ENCODE measurements at places on chromosomes 5 and 9.

DNA sequence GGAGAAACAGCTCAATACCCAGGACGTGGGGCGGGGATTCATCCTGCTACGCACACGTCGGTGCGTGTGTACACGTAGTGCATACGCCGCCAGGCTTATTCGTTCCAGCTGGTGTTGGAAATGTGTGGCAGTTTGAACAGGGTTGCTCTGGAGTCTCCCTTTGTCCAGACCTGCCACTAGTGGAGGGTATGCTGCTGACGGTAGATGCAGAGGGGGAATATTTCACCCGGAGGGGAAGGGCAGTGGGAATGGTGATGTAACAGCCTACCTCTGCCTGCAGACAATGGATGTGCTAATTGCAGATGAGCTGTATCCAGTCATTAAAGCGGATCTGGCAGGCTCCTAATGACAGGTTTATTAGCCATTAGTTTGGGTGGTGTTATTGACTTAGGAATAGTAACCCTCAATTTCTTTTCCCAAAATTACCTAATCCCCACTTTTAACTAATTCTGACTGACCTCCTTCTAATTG, 142.7 kb downstream of the PAX5 start:
- DNase-seq = no peak

GRCh38 chr5:172798422-172799215, 27.6 kb upstream of the DUSP1 start:
- DNase-seq = no peak

- no peak for DNase-seq
Measured at GRCh38 chr9:13608451-13608850, 329.0 kb upstream of the MPDZ start.

DNA sequence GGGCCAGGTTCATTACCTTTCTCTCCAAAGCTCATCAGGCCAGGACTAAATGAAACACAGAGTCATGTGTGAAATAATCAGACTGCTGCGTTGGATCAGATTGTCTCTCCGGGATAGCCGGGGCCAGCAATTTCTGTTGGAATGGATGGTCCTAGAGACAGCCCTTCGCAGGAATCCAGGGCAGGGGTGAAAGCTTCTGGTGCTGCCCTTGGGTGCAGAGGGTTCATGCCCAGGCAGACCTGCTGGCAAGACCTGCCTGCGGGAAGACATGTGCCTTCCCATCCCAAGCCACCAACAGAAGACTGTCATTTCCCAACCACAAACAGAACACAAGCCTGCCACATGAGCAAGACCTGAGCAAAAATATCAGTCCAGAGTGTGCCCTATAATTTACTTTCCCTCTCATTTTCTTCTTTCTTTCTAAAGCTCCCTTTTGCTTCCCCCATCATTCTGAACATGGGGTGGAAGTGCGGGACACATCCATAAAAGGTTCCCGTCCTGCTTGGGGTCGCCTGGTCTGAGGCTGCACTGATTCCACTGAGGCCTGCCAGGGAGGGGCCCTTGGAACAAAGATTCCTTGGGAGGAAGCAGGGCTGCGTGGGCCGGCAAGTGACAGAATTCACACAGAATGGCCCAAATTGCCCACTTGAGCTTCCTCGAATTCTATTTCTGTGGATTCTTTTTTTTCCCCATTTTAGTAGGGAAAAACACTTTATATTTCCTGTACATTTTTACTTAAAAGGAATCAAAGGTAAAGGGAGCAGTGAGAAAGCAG, 57.3 kb downstream of the UBE2QL1 start:
- no peak for DNase-seq

DNA sequence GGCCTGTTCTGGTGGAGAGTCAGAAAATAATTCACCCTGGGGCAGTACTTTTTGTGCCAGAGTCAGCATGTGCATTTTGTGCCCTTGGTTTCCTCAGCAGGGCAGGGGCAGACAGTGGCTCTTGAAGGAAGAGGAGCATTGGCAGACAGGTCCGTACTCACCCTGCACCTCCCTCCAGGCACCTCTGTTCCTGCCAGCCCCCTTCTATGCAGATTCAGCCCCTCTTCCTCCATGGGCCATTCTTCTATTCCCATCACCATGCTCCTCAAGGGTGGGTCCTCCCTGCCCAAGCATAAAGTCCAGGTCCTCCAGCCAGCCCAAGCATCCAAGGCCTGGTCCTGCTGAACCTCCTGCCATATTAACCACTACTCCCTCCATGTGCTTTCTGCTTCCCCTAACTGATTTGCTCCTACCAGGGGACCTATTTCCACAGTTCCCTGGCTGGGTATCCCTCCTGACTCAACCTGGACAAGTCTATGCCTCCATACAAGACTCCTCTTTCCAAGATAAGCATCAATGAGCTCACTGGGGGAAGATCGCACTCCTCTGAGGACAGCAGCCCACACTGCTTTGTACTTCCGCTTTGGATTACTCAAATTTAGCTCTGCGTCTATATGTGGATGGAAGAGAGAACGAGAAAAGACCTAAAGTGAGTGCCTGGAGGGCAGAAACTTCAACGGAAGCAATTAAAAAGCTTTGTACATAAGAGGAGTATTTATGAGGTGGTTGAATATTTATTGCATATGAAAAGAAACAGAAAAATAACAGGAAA, 9.3 kb upstream of the ACSL6 start:
- DNase-seq = no peak

DNA sequence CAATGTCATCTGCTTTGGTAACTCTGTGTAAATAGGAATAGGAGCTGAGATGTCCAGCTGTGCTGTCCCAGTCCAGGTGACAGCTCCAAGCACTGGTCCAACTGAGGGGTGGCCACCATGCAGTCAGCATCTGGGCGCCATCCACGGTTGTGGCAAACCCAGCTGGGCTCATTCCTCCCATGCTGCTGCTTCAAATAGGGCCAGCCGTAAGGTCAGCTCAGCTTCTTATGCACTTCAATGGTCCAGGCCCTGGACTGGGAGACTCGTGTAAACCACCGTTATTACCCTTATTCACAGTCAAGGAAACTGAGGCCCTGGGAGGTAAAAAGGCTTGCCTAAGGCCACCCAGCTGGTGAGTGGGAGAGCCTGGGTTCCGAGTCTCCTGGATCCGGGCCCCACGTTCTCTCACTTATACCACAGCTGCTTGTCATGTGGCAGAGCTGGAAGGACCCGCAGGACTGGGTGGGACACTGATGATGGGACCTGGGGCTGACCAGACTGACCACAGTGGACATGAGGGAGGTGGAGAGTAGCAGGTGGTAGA, 38.7 kb upstream of the ANGPTL2 start:
- DNase-seq = no peak

GRCh38 chr9:35792024-35792813, 828 bp downstream of the NPR2 start:
- no peak for DNase-seq

Data from activated T-cell treated with anti-CD3 and anti-CD28 coated beads for 48 hours (primary cell).